ENCODE measurements at places on chromosomes 3 and 15.

DNA sequence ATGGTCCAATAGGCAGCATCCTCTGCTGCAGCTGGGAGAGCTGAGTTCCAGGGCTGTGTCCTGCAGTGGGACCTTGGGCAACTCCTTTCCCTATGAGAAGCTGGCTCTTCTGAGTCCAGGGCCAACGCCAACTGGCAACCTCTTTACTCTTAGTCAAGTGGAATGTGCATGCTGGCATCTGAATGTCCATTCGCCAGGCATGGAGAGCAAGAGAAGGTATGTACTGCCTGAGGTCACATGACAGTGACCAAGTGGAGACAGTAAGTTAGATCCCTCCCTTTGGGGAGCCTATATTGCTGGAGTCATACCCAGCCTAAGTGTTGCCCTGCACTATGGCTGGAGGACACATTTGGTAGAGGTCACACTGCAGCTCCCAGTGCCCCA lies 12.1 kb downstream of the HEMK1 start:
- H3K27me3 ChIP-seq, result no peaks in the 10 kb centered on the region
- H3K4me1 ChIP-seq, result no peaks in the 10 kb centered on the region
- no peak overlapping the region for H3K27ac ChIP-seq
- DNase-seq, result no peak

DNA sequence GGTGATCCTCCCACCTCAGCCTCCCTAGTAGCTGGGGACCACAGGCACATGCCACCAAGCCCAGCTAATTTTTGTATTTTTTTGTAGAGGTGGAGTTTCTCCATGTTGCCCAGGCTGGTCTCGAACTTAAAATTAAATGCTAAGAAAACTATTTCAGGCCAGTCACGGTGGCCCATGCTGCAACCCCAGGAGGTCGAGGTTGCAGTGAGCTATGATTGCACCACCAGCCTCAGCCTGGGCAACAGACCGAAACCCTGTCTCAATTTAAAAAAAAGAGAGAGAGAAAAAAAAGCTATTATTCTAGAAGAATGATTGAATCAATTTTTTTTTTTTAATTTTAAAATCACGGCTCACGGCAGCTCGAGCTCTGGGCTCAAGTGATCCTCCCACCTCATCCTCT lies 4.7 kb downstream of the SLC51A start:
- DNase-seq, result no peak
- H3K4me3 ChIP-seq, result no peak overlapping the region
- no peaks in the 10 kb centered on the region for H3K36me3 ChIP-seq
- H3K27ac ChIP-seq, result no peak overlapping the region
- peaks cover 11% of the 10 kb centered on the region for H3K4me1 ChIP-seq
- no peaks in the 10 kb centered on the region for H3K27me3 ChIP-seq

GRCh38 chr15:35491999-35492398 lies 54.0 kb downstream of the DPH6 start:
- no peak overlapping the region for H3K4me3 ChIP-seq
- no peaks in the 10 kb centered on the region for H3K27me3 ChIP-seq
- H3K4me1 ChIP-seq, result peaks cover 4% of the 10 kb centered on the region
- no peak overlapping the region for H3K27ac ChIP-seq
- DNase-seq, result peak; percentile 12

DNA sequence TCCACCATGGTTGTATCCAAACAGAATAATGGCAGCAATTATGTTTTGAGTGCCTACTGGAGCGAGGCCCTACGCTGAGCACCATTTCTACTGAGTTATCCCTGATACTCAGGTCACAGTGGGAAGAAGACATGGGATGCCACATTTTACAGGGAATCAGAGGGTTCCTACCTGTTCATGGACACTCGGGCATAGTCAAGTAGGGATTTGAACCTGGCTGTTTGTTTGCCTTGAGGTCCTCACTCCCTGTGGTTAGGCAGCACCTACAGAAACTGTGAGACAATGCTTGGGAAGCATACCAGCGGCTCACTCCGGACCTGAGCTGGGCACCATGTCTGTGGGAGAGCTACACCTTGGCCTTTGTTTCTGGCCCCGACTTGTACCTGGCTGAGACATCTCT lies 390.4 kb downstream of the LRTM1 start:
- no peak overlapping the region for H3K27ac ChIP-seq
- no peaks in the 10 kb centered on the region for H3K36me3 ChIP-seq
- DNase-seq, result no peak
- H3K4me1 ChIP-seq, result no peaks in the 10 kb centered on the region
- peaks cover 5% of the 10 kb centered on the region for H3K27me3 ChIP-seq

DNA sequence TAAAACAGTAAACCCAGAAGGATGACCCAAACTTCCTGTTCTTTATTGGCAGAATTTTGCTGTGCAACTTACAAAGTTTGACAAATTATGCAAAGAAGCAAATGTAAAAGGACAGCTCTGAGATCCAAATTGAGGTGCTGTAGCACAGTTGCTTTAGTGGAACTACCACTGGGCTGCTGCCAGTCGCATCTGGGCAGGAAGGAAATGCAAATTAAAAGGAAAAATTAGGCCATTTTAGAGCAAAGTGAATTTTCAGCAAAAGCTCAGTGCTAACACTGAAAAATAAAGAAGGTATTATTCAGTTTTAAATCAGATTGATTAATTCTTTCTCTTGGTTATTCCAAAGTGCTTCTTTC lies 104.5 kb downstream of the ZMAT3 start:
- no peak overlapping the region for H3K4me3 ChIP-seq
- H3K36me3 ChIP-seq, result no peaks in the 10 kb centered on the region
- H3K4me1 ChIP-seq, result no peaks in the 10 kb centered on the region
- no peak for DNase-seq
- H3K27me3 ChIP-seq, result no peaks in the 10 kb centered on the region
- no peak overlapping the region for H3K27ac ChIP-seq

DNA sequence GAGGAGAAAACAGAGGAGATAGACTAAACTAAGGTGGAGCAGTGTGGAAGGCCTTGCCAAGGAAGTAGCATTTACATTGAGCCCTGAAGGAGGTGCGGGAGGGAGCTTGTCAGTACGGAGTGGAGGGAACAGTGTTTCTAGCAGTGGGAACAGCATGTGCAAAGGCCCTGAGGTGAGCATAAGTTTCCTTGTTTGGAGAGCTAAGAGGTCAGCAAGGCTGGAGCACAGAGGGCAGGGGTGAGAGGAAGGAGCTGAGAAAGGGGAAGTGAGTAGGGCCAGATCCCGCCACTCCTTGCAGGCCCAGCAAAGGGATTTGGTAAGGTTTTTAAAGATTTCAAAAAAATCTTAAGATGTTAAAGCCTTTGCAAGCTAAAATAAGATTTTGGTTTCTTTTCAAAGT lies 70.1 kb downstream of the HMCES start:
- H3K36me3 ChIP-seq, result no peaks in the 10 kb centered on the region
- DNase-seq, result no peak
- H3K4me1 ChIP-seq, result peaks cover 3% of the 10 kb centered on the region

Data from hepatocyte (in vitro differentiated cells).